ENCODE measurements at places on chromosomes 16 and 17.

DNA sequence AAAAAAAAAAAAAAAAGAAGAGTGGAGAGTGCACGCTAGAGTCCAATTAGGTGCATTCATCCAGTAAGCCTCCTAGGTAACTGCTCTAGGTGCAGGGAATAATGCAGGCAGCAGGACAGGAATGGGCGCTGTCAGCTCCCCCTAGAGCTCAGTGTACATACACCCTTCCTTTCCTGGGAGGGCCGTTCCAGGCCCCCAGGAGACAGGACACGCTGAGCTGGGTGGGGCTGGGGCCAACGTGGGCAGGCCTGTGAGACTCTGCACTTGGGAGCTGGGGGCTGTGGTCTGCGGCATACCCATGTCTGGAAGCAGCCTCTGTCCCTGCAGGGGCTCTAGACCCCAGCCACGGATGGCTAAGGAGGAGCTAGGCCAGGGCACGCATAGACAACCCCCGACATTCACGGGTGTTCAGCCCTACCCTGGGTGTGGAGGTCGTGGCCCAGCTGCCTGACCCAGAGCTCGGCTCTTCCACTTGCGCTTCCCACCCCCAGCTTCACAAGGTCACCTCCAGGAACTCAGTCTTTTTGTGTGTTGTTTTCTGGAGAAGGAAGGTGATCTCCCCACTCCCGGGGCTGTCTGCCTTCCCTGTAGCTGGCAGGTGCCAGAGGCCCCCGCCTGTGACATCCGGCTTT, 1.0 kb upstream of the ANTKMT start:
- DNase-seq: no peak

GRCh38 chr17:36723459-36724025, 122.2 kb downstream of the MRM1 start:
- DNase-seq: no peak

- DNase-seq: peak; percentile 59
Measured at GRCh38 chr17:75587675-75588595, at the start of gene MYO15B. TSS of gene MYO15B (plus strand) at chr17:75587800. CDS start at chr17:75588058, 258 bp downstream.

DNA sequence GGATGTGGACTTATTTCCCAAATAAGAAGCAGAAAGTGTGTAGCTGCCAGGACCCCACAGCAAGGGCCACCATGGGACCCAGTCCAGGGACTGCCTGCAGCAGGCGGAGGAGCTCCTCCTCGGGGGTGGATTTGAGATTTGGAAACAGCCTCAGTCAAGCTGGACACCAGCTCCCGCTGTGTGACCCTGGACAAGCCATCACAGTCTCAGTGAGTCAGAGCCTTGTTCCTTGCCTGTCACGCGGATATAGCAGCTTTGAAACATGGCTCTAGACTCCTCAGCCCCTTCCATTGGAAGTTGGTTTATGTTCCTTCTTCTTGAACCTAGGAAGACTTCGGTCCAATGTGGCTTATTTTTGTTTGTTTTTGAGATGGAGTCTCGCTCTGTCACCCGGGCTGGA, 12.5 kb upstream of the DPEP1 start:
- DNase-seq: no peak

DNA sequence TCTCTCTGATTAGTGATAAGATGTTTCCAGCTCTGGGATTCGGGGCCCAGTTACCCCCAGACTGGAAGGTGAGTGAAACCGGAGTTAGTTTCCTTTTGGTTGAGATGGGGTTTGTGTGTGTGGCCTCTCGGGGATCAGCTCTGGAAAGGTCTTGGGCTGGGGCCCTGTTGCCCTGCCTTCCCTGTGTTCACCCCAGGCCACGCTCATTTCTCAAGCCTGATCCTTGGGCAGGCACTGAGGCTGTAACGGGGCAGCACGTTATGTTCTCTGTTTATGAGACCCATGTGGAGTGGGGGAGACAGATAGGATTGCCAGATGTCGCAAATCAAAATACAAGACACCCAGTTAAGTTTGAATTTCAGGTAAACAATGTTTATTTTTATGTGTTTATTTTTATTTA, 35.5 kb downstream of the CPNE2 start:
- DNase-seq: no peak
